Activated T-helper 1 cell treated with Interleukin-2 at 50 U/mL for 16 hours (primary cell): ENCODE measurements at places on chromosomes 1 and 21.

DNA sequence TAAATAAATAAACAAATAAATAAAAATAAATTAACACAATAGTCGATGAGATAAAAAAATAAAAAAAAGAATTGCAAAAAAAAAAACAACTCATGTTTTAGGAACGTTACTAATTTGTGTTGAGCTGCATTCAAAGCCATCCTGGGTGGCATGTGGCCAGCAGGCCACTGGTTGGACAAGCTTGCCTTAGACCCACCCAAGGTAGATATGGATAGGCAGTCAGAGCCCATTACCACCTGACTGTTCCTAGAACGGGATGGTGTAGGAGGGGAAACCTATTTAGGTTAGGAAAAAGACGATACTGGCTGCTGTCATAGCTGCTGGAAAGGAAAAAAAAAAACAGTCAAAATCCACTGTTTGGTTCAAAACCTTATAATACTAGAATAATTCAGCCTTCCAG, 40.8 kb downstream of the HTR6 start:
- no peak for DNase-seq

DNA sequence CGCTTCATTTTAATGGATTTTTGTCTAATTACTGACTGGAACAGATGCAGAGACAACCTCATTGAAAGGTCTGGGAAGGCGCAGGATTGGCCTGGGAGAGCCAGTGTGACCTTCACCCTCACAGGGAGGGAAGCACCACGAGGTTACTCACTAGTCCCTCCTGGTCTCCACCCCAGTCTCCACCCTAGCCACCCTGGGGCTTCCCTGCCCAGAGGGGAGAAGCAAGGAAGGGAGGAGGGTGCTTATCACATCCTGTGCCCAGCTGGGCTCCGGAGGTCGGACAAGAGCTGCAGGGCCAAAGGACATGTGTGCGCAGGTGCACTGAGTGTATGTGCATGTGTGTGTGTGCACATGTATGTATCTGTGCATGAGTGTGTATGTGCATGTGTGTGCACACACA, 220.1 kb upstream of the VAMP3 start:
- DNase-seq, result no peak

DNA sequence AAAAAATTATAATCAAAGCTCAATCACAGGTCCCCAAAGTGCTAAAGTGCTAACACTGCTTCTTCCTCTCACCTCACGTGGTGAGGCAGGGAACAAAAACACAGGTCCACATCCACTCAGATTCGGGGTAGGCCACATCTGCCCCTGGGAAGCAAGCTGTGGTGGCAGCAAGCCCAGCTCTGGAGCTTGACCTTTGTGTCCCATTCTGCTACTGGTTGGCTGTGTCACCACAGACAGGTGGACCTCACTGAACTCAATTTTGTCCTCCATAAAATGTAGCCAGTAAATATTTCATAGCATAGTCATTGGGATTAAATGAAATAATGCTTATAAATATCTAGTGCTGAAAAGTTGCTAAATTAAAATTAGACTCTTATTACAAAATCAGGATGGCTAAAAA, 8.5 kb downstream of the AZIN2 start:
- no peak for DNase-seq

DNA sequence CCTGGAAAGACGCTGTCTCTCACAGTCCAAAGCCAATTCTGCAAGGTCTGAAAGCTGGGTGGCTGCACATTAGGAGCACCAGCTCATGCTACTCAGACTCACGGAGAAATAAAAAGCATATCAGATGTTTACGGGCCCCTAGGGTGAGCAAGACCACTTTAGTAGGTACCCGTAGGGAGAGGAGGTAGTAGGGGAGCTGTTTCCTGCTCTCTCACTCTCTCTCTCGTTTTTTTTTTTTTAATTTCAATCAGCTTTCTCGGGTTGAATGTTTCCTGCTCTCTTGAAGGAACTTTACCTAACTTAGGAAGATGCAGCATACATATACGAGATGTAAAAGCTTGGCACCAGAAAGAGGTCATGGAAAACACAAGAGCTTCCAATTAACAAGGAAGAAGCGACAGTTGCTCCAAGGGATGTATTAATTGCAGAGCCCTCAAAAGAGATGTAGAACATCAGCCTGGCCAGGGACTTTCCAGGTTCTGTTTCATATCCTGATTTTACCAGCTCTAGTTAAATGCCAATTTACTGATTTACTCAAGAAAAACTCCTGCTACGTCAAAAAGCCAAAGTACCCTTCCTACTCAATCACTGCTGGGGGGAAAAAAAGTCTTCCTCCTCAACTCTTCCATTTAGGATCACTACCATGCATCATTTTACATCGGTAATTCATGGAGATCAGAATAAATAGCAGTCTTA, 3.1 kb downstream of the LORICRIN start:
- DNase-seq, result no peak

- DNase-seq, result no peak
Measured at GRCh38 chr1:233315718-233316301, 11.7 kb upstream of the MAP3K21 start.

DNA sequence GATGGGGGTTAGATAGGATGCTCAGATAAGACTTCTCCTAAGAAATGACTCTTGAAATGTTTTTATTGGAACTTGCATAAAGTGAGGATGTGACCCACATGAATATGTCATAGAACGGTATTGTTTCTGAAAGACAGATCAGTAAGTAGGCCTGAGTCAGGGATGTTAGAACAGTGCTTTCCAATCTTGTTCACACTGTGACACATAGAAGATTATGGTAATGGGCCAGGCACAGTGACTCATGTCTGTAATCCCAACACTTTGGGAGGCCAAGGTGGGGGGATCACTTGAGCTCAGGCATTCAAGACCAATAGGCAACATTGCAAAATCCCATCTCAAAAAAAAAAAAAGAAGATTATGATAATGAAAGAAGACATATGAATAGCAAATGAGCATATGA, 32.9 kb downstream of the FMO4 start:
- DNase-seq, result no peak

- no peak for DNase-seq
Measured at GRCh38 chr21:26130249-26130881, 40.2 kb downstream of the APP start.

DNA sequence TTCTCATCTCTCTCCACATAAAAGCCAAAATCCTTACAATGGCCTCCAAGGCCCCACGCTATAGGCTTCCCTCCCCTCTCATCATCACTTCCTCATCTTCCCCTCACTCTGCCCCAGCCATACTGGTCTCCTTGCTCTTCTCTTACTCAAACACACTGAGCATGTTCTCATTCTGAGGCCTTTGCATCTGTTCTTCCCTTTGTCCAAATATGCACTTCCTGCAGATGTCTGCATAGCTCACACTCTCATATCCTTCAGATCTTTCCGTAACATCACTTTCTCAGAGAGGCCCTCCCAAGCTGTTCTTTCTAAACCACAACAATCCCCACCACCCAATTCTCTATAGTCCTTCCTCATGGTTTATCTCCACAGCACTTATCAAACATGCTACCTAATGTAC, 284.1 kb downstream of the HHIPL2 start:
- no peak for DNase-seq

- no peak for DNase-seq
Measured at GRCh38 chr1:54259546-54260140, 59.7 kb downstream of the MRPL37 start.

GRCh38 chr1:66227966-66228365, 306.0 kb upstream of the SGIP1 start:
- DNase-seq, result no peak

GRCh38 chr1:44411861-44412260, 6.8 kb downstream of the RNF220 start:
- no peak for DNase-seq

DNA sequence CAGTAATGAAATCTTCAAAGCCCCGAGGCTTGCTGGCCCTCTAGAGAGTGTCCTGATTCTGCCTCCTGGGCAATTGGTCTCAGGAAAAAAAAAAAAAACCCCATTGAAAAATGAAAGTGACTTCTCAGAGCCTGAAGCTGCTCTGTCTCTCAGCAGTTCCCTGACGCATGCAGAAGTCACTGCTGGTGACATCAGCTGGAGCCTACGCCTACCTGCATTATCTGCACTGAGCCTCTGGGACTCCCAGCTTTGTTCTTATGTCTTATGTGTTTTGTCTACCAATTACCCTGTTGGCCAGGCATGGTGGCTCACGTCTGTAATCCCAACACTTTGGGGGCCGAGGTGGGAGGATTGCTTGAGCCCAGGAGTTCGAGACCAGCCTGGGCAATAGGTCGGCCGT, 10.1 kb upstream of the SLC25A33 start:
- DNase-seq, result no peak
